K562 (cell line): ENCODE measurements at places on chromosomes 6 and 20. TPM values are rescaled to one million over a fixed set of nuclear protein-coding genes. Genes with fewer than 3 reads are reported as not detected.

Gene TMEM217
- 1.9 and 2.0 TPM in 2 replicates for total RNA-seq

Gene KIAA1755
- not detected in 2 replicates for total RNA-seq

DNA sequence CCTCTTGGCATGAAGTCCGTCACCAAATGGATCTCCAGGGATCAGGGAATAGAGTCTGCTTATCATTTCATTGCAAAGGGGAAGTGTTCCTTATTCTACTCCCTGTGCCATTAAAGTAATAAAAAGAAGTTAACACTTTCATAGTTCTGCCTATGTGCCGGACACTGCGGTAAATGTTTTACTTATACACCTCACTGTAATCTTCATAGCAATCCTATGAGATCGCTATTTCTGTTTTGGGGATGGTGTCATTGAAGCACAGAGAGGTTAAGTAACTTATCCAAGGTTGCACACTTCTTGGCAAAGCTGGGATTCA lies 177.7 kb downstream of the TSHZ2 start:
- H3K27ac ChIP-seq: no peak overlapping the region
- no peak overlapping the region for H3K4me3 ChIP-seq
- H3K4me1 ChIP-seq: no peaks in the 10 kb centered on the region; the same call in 1 of the 2 replicates
- no peaks in the 10 kb centered on the region for H3K27me3 ChIP-seq
- no peaks in the 10 kb centered on the region for H3K36me3 ChIP-seq

Gene SAPCD1
- 13.4 and 15.8 TPM in 2 replicates for total RNA-seq

Gene BFSP1
- 0.29 and 0.40 TPM in 2 replicates for total RNA-seq

DNA sequence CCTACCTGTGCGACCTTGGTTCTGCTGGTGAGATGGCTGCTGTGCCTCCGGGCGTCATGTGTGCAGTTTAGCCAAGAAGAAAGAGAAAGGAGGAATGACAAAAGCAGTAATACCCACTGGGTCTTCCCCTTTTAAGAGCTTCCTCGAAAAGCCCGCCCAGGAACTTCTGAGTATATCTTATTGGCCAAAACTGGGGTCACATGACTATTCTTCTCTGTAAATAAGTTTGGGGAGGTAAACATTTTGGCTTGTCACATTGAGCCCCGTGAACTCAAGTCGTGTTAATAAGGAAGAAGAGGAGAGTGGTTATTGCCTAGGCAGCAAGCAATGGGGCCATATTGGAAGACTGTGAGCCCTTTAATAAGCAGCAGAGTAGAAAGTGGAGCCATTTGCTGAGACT lies 130.4 kb upstream of the ECI2 start:
- no peak for DNase-seq
- H3K27me3 ChIP-seq: peaks cover 6% of the 10 kb centered on the region; the same call in 1 of the 3 replicates
- H3K36me3 ChIP-seq: no peaks in the 10 kb centered on the region
- no peaks in the 10 kb centered on the region for H3K4me1 ChIP-seq
- H3K27ac ChIP-seq: no peak overlapping the region
- no peak overlapping the region for H3K4me3 ChIP-seq

DNA sequence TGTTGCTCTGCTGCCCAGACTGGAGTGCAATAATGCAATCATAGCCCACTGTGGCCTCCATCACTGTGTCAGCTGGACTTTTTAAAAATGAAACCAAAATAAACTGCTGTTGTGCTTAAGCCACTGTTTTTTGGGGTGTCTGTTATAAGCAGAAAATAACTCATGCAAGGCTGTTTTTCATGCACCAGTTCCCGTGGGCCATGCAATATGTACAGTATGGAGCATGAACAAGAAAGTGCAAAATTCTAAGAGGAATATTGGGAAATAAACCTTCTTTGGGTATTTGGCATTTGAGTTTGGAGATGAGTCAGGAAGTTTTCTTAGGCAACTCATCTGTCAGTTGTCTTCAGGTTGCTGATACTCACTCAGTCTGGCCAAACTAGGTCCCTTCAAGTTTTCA lies 14.9 kb upstream of the ZFAND3 start:
- H3K27me3 ChIP-seq: peaks cover 36% of the 10 kb centered on the region
- no peak overlapping the region for H3K27ac ChIP-seq
- no peaks in the 10 kb centered on the region for H3K4me1 ChIP-seq
- H3K4me3 ChIP-seq: no peak overlapping the region

Gene PSORS1C2
- total RNA-seq: not detected in 2 replicates

Gene TMEM63B
- total RNA-seq: 39.2 and 39.4 TPM in 2 replicates

- no peak overlapping the region for H3K27ac ChIP-seq
- no peaks in the 10 kb centered on the region; the same call in 2 of the 3 replicates for H3K4me1 ChIP-seq
- DNase-seq: no peak
- H3K4me3 ChIP-seq: no peak overlapping the region
Observed at GRCh38 chr20:29448806-29449470, 1808.5 kb upstream of the DEFB115 start.

Gene PTCHD4
- not detected in 2 replicates for total RNA-seq

DNA sequence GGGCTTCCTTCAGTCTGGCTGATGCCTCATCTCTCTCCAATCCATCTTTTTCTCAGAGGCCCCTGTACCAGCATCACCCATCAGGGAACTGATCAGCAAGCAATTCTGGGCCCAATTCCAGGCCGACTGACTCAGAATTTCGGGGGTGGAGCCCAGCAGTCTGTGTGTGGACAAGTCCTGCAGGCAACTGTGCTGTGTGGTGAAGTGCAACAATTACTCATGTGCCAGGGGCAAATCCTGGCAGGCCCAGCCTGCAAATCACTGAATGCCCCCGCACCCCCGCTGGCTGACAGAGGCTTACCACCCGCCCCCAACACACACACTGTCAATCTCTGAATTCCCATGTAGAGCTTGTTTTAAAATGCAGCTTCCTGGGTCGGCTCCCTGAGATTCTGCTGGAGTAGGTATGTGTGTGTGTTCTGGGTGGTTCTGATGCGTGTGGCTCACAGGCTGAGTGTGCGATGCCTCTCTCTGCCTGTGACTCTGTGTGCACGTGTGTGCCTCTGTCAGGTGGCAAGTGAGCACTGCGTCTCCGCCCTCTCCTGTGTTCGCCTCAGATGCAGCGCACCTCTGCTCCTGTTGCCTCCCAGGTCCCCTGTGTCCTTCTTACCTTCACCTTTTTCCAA lies 45.4 kb downstream of the SSR1 start:
- no peaks in the 10 kb centered on the region for H3K4me1 ChIP-seq
- peaks cover 42% of the 10 kb centered on the region; the same call in 2 of the 3 replicates for H3K27me3 ChIP-seq
- H3K36me3 ChIP-seq: no peaks in the 10 kb centered on the region
- no peak overlapping the region for H3K27ac ChIP-seq
- no peak overlapping the region for H3K4me3 ChIP-seq
- no peak for DNase-seq

Gene ANGPT4
- not detected in 2 replicates for total RNA-seq

Gene KHDC3L
- not detected in 2 replicates for total RNA-seq

DNA sequence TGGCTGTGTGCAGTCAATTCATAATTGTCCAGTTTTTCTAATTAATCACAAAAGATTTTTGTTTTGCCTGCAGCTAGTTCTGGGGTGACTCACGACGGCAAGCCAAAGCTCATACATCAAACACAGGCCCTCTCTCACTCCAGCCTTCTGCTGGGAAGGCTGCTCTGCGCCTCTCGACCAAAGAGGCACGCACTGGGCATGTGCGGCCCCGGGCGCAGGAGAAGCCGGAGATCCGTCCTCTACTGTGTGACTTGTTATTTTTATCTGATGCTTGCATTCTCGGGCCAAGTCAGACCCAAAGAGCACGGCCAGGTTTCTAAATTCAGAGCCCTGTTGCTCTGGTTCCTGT lies 98.5 kb downstream of the TFAP2A start:
- H3K27ac ChIP-seq: peak overlapping the region; percentile 7; the same call in 1 of the 3 replicates
- H3K27me3 ChIP-seq: peaks cover 4% of the 10 kb centered on the region
- H3K4me1 ChIP-seq: peaks cover 20% of the 10 kb centered on the region
- peak; percentile 56 for DNase-seq
- H3K4me3 ChIP-seq: no peak overlapping the region
- no peaks in the 10 kb centered on the region for H3K36me3 ChIP-seq

- no peak for DNase-seq
- H3K27ac ChIP-seq: no peak overlapping the region
- H3K4me3 ChIP-seq: no peak overlapping the region
Observed at GRCh38 chr20:53930651-53931504, 139.5 kb downstream of the BCAS1 start.

- peaks cover 64% of the 10 kb centered on the region for H3K36me3 ChIP-seq
- no peaks in the 10 kb centered on the region for H3K27me3 ChIP-seq
- peak; percentile 95 for DNase-seq
- H3K4me3 ChIP-seq: no peak overlapping the region
- H3K27ac ChIP-seq: no peak overlapping the region
- H3K4me1 ChIP-seq: peaks cover 20% of the 10 kb centered on the region
Observed at GRCh38 chr6:37302086-37302686, 44.2 kb upstream of the TMEM217 start.

Gene AHCY
- 251 and 261 TPM in 2 replicates for total RNA-seq

- H3K27ac ChIP-seq: no peak overlapping the region
- H3K27me3 ChIP-seq: peaks cover 7% of the 10 kb centered on the region
- no peaks in the 10 kb centered on the region for H3K36me3 ChIP-seq
- DNase-seq: peak; percentile 51
- no peaks in the 10 kb centered on the region for H3K4me1 ChIP-seq
Observed at GRCh38 chr6:107704347-107705013, 119.6 kb downstream of the SCML4 start.

Gene GNAS-AS1
- 1.2 and 1.3 TPM in 2 replicates for total RNA-seq

DNA sequence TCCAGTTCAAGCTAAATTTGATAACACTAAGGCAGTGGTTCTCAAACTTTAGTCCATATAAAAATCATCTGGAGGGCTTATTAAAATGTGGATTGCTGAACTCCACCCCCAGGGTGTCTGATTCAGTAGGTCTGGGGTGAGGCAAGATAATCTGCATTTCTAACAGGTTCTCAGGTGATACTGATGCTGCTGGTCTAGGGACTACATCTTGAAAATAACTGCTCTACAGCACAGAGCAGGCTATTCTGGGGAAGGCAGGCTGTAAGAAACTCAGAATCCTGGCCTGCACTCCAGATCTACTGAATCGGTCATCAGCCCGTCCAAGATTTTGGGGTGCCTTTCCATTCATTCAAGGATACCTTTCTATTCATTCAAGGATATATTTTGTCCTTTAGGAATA lies 11.5 kb downstream of the CALHM5 start:
- H3K27me3 ChIP-seq: no peaks in the 10 kb centered on the region
- H3K36me3 ChIP-seq: no peaks in the 10 kb centered on the region
- H3K4me3 ChIP-seq: no peak overlapping the region
- no peak overlapping the region for H3K27ac ChIP-seq
- DNase-seq: no peak
- no peaks in the 10 kb centered on the region for H3K4me1 ChIP-seq

Gene SLC18B1
- total RNA-seq: 33.2 and 37.5 TPM in 2 replicates

Gene OSTM1
- total RNA-seq: 26.6 and 29.5 TPM in 2 replicates

Gene GPSM3
- 37.3 and 42.6 TPM in 2 replicates for total RNA-seq

GRCh38 chr20:41155261-41155660 lies 17.9 kb downstream of the PLCG1 start:
- H3K4me1 ChIP-seq: peaks cover 4% of the 10 kb centered on the region; the same call in 1 of the 2 replicates
- DNase-seq: no peak
- no peak overlapping the region for H3K27ac ChIP-seq
- no peak overlapping the region for H3K4me3 ChIP-seq

DNA sequence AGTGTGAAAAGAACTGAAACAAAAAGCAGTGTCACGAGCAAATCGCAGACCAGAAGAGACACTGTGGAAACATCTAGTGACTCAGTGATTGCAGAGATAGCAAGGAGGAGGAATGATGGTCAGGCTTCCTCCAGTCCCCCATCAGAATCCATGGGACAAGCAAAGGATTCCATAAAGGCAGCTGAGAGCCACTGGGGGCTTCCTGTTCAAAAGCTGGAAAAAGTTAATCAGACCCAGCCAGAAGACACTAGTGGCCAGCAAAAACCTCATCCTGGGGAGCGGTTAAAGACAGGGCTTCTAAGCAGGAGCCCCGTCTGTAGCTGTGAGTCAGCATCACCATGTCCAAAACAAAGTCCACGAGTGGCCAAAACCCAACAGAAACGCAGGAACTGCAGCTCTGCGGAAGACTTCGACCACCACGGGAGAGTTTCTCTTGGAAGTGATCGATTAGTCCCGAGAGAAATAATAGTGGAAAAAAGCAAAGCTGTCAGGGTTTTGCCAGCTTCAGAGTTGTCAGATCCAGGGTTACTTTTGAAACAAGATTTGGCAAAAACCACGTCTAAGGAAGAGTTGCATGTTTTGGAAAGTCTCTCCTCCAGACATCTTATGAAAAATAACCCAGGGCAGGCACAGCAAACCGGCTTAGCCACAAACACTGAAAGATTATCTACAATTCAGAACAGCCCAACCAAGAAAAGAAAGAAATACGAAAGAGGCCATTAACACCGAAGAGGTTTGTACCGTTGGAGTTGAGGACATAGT lies 51.0 kb downstream of the JAG1 start:
- no peaks in the 10 kb centered on the region for H3K36me3 ChIP-seq
- DNase-seq: no peak
- H3K27ac ChIP-seq: no peak overlapping the region
- no peaks in the 10 kb centered on the region for H3K27me3 ChIP-seq

- no peaks in the 10 kb centered on the region for H3K27me3 ChIP-seq
- DNase-seq: no peak
- no peaks in the 10 kb centered on the region for H3K36me3 ChIP-seq
- H3K27ac ChIP-seq: no peak overlapping the region
- no peaks in the 10 kb centered on the region for H3K4me1 ChIP-seq
Observed at GRCh38 chr6:116004841-116005815, 55.6 kb downstream of the FRK start.

GRCh38 chr20:24472426-24472825 lies 3.0 kb downstream of the SYNDIG1 start:
- peaks cover 15% of the 10 kb centered on the region for H3K27me3 ChIP-seq
- no peaks in the 10 kb centered on the region for H3K36me3 ChIP-seq
- DNase-seq: no peak
- no peak overlapping the region for H3K27ac ChIP-seq

Gene THBS2
- 0.11 and 0.27 TPM in 2 replicates for total RNA-seq

DNA sequence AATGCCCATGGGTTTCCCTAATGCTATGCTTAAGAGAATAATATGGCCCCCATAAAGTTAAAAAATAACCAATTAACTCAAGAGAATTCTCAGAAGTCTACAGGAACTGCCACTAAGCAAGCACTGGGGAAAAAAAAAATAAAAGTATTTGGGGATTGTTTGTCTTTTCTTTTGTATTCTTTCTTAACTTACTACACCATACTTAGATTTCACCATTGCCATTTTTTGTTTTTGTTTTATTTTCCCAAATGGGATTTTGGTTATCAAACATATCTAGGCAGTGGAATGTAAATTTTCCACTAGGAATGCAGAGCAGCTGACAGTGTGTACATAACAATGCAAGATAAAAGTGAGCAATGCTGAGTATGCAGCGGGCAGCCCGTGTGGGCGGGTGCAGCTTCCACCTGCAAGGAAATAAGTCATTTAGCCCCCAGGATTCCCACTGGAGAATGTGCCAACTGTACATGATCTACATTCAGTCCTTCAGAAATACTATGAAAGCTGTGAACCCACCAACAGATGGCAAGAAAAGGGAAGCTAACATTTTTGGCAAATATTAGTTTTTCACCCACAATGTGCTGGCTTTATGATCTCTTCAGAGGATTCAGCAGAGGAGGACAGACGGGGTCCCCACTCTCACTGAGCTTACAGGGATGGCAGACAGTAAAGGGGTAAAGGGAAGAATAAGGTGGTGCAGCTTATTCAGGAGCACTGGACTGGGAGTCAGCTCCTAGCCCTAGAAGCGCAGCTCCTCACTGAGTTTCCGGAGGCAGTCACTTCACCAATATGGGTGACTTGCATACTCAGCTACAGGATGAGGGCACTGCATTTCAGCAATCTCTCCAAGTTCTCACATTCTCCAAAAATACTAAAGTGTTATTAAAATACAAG lies 44.4 kb downstream of the DCDC2 start:
- no peaks in the 10 kb centered on the region for H3K27me3 ChIP-seq
- no peak overlapping the region for H3K27ac ChIP-seq
- H3K4me3 ChIP-seq: no peak overlapping the region

- no peak for DNase-seq
- no peaks in the 10 kb centered on the region for H3K36me3 ChIP-seq
Observed at GRCh38 chr6:164753517-164753916, 555.9 kb downstream of the C6orf118 start.

GRCh38 chr6:84065693-84066290 lies 32.2 kb downstream of the MRAP2 start:
- H3K27me3 ChIP-seq: no peaks in the 10 kb centered on the region
- H3K27ac ChIP-seq: no peak overlapping the region
- no peak for DNase-seq
- peaks cover 4% of the 10 kb centered on the region; the same call in 2 of the 3 replicates for H3K36me3 ChIP-seq
